Upper lobe of left lung (tissue), 6 donors: ENCODE measurements at places on chromosomes 1 and 21. TPM values are rescaled to one million over a fixed set of nuclear protein-coding genes. Genes with fewer than 3 reads are reported as not detected.

- H3K36me3 ChIP-seq: peaks cover 70% of the 10 kb centered on the region
- H3K27me3 ChIP-seq: no peaks in the 10 kb centered on the region
- peaks cover 20% of the 10 kb centered on the region for H3K4me1 ChIP-seq
- H3K27ac ChIP-seq: peak overlapping the region; percentile 79
- DNase-seq: peak; percentile 58
Observed at GRCh38 chr1:31627930-31628559, 10.6 kb downstream of the HCRTR1 start.

DNA sequence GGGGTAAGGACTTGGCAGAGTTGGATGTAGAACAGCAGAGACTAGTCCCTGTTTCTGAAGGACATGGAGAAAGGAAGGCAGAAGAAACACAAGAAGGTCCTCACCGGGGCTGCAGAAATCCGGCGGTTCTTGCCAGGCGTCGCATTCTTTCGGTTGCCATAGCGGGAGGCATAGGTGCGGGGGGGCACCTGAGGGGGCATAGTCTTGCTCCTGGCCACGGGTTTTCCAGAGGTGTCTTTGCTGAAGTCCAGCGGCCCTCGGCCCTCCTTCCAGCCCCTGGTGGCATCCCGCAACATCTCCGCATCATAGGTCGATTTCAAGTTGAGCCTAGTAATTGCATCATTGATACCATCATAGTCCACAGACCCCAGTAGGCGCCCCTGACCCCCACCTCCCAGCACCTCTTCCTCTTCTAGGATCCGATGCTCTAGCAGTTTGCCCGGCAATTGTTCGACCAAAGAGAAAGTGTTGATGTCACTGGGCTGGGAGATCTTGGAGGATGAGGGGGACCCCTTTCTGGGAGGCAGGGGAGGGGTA, 25.8 kb downstream of the PIK3C2B start:
- H3K36me3 ChIP-seq: peaks cover 2% of the 10 kb centered on the region
- H3K4me3 ChIP-seq: no peak overlapping the region
- peaks cover 36% of the 10 kb centered on the region for H3K4me1 ChIP-seq
- H3K27me3 ChIP-seq: no peaks in the 10 kb centered on the region

DNA sequence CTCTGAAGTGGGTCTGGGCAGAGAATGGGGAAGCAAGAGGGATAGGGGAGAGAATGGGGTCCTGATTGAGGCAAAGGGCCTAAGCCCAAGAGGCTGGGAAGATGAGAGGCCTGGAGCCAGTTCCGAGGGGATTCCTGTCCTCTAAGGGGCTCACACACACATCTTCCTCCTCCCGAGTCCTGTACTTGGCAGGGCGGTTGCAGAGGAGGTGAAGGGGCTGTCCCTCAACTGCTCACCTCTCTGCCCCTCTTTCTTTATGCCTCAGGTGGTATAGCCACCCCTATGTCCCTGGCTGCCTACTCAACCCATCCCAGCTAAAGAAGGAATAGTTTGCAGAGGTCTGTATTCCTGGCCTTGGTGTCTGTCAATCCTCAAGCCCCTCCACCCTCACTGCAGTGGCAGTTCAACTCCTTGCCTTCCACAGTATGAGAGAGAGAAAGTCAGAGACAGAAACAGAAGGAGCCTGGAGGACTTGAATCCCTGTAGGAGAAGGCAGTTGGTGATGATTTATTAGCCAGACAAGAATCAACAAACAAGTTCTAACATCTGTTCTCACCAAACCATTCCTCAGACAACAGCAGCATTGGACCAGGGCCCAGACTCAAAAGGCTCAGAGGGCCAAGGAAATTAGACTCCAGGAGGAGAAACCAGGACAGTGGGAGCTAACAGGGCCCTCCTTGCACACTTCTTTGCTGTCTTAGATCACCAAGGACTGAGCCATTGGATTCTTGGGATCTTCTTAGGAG, 10.7 kb downstream of the SH2D2A start:
- H3K4me1 ChIP-seq: peaks cover 7% of the 10 kb centered on the region
- peaks cover 9% of the 10 kb centered on the region for H3K36me3 ChIP-seq
- H3K27ac ChIP-seq: no peak overlapping the region
- DNase-seq: no peak
- no peaks in the 10 kb centered on the region for H3K27me3 ChIP-seq

DNA sequence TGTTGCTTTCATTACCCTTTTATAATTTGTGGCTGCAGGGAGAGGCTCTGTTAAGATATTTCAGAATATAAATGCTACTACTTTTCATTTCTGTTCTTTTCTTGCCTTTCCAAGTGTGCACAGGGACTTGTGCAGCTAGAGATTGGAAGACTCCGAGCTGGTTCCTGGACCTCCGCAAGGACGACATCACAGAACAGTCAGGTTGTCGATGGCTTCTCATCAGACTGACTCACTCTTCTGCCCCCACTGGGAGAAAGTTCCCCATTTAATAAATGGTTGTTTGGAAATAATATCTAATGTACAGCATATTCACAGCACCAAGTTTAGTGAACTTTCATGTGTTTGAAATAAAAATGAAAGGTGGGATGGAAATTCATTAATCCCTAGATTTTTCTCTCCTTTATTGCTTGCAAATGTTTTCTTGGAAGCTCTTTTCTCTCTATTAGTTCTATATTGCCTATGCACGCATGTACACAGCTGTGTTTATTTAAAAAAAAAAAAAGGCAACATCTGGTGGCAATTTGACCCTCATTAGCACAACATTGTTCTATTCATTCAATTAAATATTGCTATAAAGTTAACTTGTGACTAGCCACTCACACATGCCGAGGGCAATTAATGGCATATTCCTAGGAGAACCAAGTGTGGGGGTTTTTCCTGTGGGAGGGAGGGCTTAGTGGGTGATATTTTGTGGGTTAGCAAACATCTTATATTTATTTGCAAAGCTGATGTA, 77.5 kb upstream of the L1TD1 start:
- H3K4me1 ChIP-seq: no peaks in the 10 kb centered on the region
- no peak for DNase-seq
- H3K4me3 ChIP-seq: no peak overlapping the region
- no peaks in the 10 kb centered on the region for H3K36me3 ChIP-seq
- no peak overlapping the region for H3K27ac ChIP-seq
- H3K27me3 ChIP-seq: no peaks in the 10 kb centered on the region

DNA sequence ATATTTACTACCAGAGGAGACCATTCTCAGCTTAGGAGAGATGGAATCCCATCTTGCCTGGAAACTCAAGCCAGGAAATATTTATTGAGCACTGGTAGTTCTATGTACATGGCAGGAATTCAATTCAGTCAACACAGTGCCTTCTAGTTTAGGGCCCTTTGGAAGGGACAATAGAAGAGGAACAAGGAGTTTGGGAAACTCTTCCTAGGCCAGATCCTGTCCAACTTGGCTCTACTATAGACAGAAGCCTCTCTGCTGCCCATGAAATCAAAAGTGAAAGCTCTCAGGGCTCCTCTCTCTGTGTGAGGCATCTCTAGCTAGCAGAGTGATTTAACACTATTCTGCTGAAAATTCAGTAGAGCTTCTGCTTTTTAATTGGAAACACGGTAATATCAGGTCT, 244.6 kb upstream of the MAP1LC3C start:
- H3K4me1 ChIP-seq: peaks cover 7% of the 10 kb centered on the region
- no peak for DNase-seq
- no peaks in the 10 kb centered on the region for H3K36me3 ChIP-seq
- H3K27ac ChIP-seq: peak overlapping the region; percentile 34

- no peak overlapping the region for H3K4me3 ChIP-seq
- no peaks in the 10 kb centered on the region for H3K36me3 ChIP-seq
- H3K27me3 ChIP-seq: no peaks in the 10 kb centered on the region
Observed at GRCh38 chr1:173164178-173164577, 43.0 kb downstream of the TNFSF4 start.

DNA sequence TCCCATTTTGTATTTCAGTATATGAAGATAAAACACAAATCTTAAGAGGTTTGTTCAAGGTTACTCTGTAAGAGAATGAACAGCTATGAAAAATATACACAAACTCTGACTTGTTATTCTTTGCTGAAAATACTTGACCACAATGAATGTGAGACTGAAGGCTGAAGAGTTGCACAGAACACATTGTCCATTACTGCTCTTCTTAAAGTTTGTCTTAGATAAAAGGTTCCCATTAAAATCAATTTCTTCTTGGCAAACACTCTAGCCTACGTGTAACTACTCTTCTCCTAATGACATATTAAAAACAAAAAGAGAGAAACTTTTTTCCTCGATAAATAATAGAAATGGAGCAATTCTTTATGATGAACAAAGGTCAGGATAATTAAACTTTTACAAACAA, 45.2 kb upstream of the RABGAP1L start:
- no peaks in the 10 kb centered on the region for H3K4me1 ChIP-seq
- H3K4me3 ChIP-seq: no peak overlapping the region
- no peaks in the 10 kb centered on the region for H3K27me3 ChIP-seq
- H3K27ac ChIP-seq: no peak overlapping the region
- DNase-seq: no peak

GRCh38 chr1:214372092-214372491, 91.1 kb downstream of the SMYD2 start:
- H3K27me3 ChIP-seq: no peaks in the 10 kb centered on the region
- H3K4me3 ChIP-seq: no peak overlapping the region
- peaks cover 13% of the 10 kb centered on the region for H3K36me3 ChIP-seq
- no peaks in the 10 kb centered on the region for H3K4me1 ChIP-seq
- no peak overlapping the region for H3K27ac ChIP-seq
- DNase-seq: no peak

Gene KPRP
- total RNA-seq: not detected

Gene INAVA
- total RNA-seq: 21.0 TPM

Gene DIO1
- not detected for total RNA-seq

Gene ASCL5
- not detected for total RNA-seq

Gene PGLYRP3
- not detected for total RNA-seq

Gene LAMB3
- 26.2 TPM for total RNA-seq

Gene CBR3
- total RNA-seq: 6.4 TPM
